ENCODE measurements at places on chromosomes 13 and 19. TPM values are rescaled to one million over a fixed set of nuclear protein-coding genes. Genes with fewer than 3 reads are reported as not detected.

DNA sequence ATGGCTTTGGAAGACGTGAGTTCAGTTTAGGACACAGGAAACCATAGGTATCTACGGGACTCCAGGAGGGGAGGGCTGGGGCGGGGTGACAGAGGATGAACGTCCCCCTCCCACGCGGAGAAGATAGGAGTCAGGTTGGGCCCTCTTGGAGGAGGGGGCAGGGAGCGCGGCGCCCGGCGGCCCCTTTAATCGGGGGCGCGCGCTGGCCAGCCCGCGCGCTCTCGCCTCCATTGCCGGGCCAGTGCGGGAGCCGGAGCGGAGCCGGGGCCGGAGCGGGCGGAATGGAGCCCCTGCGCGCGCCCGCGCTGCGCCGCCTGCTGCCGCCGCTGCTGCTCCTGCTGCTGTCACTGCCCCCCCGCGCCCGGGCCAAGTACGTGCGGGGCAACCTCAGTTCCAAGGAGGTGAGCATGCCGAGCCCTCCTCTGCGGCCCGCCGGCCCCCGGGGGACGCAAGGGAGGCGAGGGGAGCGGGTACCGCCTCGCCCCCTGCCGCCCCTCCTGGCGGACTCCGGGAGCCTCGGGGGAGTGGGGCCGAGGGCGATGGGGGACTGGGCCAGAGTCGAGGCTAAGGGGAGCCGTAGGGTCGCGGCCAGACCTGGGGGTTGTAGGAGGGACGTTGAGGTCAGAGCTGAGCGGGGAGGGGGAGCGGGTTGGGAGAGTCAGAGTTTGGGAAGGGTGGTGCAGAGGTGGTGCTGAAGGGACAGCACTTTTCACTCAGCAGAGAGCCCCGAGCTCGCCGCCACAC lies at the start of gene TMEM145:
TSS of gene TMEM145 (plus strand) at position 214 of the 744 bp plus-strand sequence. CDS start at position 282, 68 bp downstream.
- H3K27ac ChIP-seq, result no peak within 1 kb of the TSS
- H3K27me3 ChIP-seq, result peaks cover 16% of the 10 kb centered on the region
- DNase-seq, result peak; percentile 59
- no peaks in the 10 kb centered on the region for H3K36me3 ChIP-seq
- no peaks in the 10 kb centered on the region for H3K4me1 ChIP-seq
- H3K4me3 ChIP-seq, result peak within 1 kb of the TSS; percentile 54

- no peak overlapping the region for H3K4me3 ChIP-seq
- no peak for DNase-seq
- H3K27ac ChIP-seq, result no peak overlapping the region
- no peaks in the 10 kb centered on the region for H3K27me3 ChIP-seq
- H3K36me3 ChIP-seq, result peaks cover 41% of the 10 kb centered on the region
- H3K4me1 ChIP-seq, result peaks cover 30% of the 10 kb centered on the region
Observed at GRCh38 chr19:41295499-41295898, 14.5 kb upstream of the CCDC97 start.

Gene CRX
- total RNA-seq, result not detected

DNA sequence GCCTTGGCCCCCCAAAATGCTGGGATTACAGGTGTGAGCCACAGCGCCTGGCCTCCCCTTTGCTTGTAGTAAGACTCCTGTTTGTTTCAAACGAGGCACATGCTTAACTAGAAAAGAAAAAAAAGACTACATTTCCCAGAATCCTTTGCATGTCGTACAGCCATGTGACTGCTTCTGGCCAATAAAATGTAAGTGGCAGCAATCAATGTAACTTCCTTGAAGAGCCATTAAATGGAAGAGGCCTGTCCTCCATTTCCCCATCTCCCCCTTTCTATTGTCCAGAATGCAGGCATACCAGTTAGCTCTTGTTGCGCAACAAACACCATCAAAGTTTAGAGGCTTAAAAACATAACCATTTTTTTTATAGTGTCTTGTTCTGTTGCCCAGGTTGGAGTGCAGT lies 10.4 kb upstream of the GPR32 start:
- H3K4me1 ChIP-seq, result no peaks in the 10 kb centered on the region
- H3K27me3 ChIP-seq, result no peaks in the 10 kb centered on the region
- H3K27ac ChIP-seq, result no peak overlapping the region
- H3K36me3 ChIP-seq, result no peaks in the 10 kb centered on the region
- H3K4me3 ChIP-seq, result no peak overlapping the region
- DNase-seq, result peak; percentile 2

Gene KLK12
- not detected for total RNA-seq

DNA sequence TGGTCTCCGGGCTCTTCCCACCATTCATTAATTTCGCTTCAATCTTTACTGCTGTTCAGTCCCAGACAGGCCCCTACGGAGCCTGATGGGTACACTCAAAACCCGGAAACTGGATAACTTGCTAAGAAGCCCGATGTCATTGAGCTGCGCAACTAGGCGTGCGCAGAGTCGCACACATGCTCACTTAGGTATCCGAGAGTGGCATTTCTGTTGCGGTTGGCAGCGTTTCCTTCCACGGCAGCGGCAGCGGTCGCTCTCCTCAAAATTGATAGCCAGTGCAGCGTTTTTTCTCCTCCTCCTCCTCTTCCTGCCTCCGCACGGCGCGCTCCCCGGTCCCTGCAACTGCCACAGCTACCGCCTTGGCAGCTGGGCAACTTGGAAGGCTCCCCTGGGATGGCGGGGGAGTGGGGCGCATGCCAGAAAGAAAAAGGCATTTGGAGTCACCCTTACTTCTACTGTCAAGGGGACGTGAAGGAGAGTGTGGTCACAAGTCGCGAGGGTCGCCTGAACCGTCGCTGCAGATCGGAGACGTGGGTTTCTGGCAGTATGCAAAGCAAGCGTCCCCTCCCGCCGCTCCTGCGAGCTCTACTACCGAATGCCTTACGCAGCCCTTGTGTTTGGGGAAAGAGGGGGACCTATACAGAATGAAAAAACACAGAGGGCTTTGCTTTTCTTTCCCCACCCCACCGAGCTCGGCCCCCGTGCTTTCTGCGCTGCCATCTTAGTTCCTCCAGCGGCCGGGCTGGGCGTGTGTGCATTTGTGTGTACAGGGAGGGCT lies 2.4 kb upstream of the MYCBP2 start:
- H3K4me1 ChIP-seq, result peaks cover 7% of the 10 kb centered on the region
- DNase-seq, result peak; percentile 98
- peak overlapping the region; percentile 62 for H3K27ac ChIP-seq
- no peaks in the 10 kb centered on the region for H3K27me3 ChIP-seq
- H3K36me3 ChIP-seq, result no peaks in the 10 kb centered on the region
- peak overlapping the region; percentile 93 for H3K4me3 ChIP-seq

Gene C19orf73
- total RNA-seq, result 0.51 TPM

DNA sequence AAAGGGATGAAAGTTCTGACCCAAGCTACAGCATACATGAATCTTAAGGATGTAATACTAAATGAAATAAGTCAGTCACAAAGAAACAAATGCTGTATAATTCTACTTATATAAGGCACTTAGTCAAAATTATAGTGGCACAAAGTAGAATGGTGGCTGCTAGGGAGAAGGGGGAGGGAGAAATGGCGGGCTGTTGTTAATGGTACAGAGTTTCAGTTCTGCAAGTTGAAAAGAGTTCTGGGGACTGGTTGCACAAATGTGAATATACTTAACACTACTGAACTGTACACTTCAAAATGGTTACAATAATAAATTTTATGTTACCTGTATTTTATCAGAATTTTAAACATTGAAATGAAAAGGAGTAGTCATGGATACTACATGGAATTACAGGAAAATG lies 48.9 kb upstream of the CLDN10 start:
- no peaks in the 10 kb centered on the region for H3K27me3 ChIP-seq
- no peak overlapping the region for H3K27ac ChIP-seq
- no peaks in the 10 kb centered on the region for H3K4me1 ChIP-seq
- DNase-seq, result no peak

Measured in fibroblast of lung (primary cell).